Fibroblast of skin of right quadriceps (primary cell): ENCODE measurements at places on chromosomes 13 and 19.
A peak's percentile ranks its signal among the peaks of the same experiment; 100 is the strongest.

GRCh38 chr19:44757057-44757734 lies 8.7 kb downstream of the BCL3 start:
- peak; percentile 79 for DNase-seq

- no peak for DNase-seq
These were observed 14.8 kb downstream of the ARL11 start for GRCh38 chr13:49643035-49643646.

GRCh38 chr13:99805361-99805760 lies 166.2 kb downstream of the ZIC5 start:
- DNase-seq = no peak

GRCh38 chr13:29791508-29791907 lies 58.9 kb downstream of the UBL3 start:
- DNase-seq = no peak

DNA sequence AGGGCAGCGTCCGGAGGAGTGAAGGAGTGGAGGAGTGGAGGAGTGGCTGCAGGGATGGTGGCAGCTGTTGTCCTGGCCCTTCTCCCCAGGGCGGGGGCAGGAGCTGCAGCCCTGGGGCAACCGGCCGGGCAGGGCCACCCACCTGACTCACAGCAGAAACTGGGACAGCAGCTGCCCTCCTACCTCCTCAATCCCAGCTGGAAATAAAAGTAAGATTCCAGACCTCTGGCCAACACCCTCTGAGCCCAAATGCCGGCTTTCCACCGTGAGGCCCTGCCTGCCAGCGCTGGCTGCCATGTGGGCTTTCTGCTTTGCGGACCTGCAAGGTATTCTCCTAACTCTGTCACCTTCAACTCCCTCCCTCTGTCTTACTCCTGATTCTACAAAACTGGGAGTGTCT lies 3.3 kb upstream of the CLPP start:
- DNase-seq = no peak

DNA sequence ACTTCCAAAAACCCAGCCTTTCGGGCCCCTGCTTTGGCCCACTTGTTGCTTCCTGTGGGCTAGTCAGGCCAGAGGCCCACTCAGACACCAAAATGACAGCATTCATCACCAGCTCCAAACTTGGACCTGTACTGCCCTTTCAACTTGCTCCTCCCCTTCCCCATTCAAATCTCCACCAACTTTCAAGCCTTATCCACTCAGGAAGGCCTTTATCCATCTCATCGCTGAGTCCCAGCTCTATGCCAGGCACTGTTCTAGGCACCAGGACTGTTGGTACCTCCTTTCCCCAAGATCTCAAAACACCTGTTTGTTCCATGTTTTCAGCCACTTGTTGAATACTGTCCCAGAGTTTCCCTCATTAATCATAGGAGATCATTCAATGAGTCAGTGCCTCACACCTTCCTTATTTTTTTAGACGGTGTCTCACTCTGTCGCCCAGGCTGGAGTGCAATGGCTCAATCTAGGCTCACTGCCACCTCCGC lies 1011.4 kb downstream of the UQCRFS1 start:
- DNase-seq = no peak

- no peak for DNase-seq
These were observed 542.1 kb downstream of the UQCRFS1 start for GRCh38 chr19:28670836-28671235.

DNA sequence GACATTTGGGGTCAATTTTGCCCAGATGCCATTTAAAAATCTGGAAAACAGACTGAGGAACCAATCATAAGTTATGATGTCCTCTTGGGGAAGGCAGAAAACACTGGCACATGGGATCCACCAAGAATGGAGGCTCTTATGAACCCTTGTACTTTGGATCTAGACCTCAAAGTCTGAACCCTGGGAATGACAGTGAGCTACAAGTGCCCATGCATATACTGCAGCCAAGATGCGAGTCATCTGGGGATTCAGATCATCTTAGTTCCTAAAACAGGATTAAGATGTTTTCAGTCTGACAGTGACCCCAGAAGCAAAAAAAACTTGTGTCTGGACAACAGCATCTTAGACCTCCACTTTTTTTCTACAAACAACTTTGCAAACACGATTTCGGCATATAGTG lies 100.2 kb upstream of the SIAH3 start:
- DNase-seq = no peak

GRCh38 chr19:13163609-13164342 lies 13.6 kb downstream of the IER2 start:
- peak; percentile 86 for DNase-seq

DNA sequence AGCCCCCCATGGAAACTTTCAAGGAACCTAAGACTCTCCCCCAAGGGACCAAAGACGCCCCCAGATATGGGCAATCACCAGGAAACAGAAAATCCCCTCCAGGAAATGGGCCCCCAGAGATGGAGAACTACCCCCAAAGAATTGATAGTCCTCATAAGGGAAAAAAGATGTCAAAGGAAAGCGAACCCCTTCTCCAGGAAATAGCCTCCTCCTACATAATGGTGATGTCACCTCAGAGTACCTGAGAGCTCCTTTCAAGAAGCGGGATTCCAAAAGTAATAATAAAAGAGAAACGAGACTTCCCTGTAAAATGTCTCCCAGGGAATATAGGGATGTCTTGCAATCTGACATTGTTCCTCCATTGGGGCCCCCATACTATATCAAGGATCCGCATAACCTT lies 1.1 kb downstream of the CDKN2D start:
- DNase-seq = no peak

- DNase-seq = no peak
These were observed 72.4 kb downstream of the NHLRC3 start for GRCh38 chr13:39110518-39111097.

- peak; percentile 49 for DNase-seq
These were observed 471 bp upstream of the INSR start for GRCh38 chr19:7294558-7295212.

DNA sequence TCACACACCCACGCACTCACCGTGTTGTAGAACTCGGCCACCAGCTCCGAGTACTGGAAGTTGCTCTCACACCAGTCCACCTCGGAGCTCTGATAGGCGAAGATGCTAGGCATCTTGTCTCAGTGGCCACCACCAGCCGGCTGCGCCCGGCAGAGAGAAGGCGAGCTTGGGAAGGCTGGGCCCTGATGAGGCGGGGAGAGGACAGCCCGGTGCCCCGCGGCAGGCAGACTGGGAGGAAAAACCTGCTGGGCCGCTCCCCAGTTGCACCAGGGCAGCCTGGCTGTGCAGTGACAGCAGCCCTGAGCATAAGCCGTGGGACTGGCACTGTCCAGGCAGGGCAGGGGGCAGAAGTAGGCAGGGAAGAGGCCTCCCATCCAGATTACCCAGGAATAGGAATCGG lies at the start of gene ACER1:
TSS of gene ACER1 (minus strand) at position 174 of the 400 bp plus-strand sequence. CDS start at position 113, 61 bp downstream.
- DNase-seq = no peak

DNA sequence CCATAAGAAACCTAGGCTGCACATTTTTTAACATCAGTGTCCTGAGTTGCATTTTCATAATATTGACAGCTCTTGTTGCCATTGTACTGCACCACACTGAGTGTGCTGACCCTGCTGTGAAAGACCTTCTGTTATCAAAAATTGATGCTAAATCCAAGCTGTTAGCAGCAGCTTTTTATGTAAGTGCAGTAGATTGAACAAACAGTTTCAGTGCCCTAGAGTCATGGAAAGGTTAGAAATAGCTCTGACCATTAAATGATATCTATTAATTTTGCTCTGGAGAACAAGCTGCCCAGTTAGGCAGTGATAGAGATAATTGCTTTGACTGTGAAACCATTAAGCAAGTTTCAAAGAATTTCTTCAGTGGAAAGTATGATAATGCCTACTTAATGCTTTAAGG lies 1289.2 kb upstream of the PCDH20 start:
- no peak for DNase-seq

GRCh38 chr19:35869327-35870123 lies 1.2 kb downstream of the APLP1 start:
- peak; percentile 67 for DNase-seq

- DNase-seq = peak; percentile 80
These were observed 10.1 kb upstream of the SHISA2 start for GRCh38 chr13:26061947-26062346.

DNA sequence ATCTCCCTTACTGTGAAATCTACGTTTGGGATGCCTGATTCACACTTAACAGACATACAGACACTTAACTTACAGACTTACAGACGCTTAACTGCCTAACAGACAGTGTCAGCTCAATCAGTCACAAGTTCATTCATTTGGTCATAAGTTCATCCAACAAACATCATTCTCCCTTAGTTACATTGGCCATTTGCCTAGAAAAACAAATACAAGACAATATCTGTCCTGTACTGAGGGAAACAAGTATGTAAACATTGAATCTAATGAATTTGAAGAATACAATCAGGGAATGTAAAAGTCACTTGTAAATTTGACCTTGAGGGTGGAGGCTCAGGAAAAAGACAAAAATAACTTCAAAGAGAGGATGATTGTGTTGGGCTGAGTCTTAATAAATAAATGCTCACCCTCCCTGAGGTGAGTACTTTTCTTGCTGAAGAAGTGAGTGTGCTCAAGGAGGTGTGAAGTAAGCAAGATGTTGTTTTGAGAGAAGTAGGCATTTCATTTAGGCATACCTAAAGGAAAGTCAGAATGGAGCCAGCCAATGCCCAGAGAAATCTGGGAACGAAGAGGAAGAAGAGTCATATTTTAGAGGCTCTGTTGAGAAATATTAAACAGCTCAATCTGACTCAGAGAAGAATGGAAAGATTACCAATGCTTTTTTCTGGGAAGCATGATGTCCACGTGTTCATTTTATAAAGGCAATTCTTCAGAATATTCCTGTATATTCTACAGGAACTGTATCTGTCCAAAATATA lies 958.4 kb upstream of the SLC10A2 start:
- no peak for DNase-seq

DNA sequence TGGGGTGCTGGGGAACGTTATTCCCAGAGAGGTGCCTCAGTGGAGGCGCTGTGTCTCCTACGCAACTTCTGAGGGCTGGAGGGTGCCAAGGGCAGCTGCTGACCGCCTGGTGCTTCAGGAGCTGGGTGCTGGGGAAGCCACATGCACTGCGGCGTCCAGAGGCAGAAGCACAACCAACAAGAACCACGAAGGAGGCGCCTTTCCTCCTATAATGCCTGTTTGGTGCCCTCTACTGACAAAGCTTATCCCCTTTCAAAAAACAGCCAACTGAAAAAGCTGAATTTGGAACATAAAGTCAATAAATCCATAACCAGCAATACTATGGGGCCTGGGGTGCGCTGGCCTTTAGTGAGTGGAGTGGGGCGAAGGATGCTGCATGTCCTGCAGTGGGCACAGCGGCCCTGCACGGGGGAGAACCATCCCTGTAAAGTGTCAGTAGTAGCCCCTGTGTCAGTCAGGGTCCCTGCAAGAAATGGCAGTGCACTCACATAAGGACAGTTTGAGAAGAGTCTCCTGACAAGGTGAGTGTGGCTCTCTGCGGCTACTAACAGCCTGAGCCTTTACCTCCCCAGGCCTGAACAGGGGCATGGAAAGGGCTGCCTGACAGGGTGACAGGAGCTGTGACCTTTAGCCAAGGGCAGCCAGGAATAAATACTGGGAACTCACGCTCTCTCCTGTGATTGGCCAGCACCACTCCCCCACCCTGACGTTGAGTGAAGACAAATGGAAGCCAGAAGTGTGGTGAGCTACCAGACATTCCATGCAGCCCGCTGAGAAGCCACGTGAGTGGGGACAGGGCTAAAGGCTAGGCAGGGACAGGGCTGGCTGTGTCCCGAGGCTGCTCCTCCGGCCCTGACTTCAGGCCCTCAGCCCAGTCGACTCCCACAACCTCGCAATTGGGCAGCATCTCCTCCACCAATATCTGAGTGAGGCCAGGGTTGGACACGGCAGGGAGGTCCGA lies 4.5 kb upstream of the B3GNT8 start:
- DNase-seq = no peak

DNA sequence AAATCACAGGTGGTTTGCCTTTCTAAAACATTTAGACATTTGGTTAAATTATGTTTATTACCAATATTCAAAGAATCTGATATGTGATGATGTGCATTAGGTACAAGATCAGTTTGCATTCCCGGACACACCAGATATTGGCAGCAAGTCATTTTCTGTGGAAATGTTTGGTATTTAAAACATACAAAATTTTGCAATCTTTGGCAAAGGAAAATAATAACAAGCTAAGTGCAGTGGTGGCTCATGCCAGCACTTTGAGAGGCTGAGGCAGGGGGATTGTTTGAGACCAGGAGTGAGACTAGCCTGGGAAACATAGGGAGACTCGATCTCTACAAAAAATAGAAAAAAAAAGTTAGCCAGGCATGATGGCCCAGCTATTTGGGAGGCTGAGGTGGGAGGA lies 29.1 kb upstream of the TSC22D1 start:
- peak; percentile 13 for DNase-seq
